ENCODE measurements at places on chromosomes 3 and 15.

DNA sequence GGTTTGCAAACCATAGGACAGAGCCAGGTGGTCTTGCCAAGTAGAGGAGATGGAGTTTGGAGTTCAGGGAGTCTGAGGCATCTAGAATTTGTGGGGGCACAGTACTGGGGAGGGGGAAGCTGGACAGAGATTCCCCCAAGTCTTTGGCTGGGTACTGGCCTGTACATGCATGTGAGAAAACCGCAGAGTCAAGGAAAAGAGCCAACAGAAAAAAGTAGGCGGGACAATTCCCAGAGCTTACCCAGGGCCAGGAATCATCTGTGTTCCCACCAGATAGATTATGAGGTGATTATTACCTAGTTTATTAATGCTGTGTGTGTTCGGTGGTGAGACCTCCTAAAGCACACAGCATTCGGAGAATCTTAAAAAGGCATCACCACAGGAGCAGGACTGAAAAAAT, 11.3 kb downstream of the LYSMD4 start:
- DNase-seq, result no peak

- no peak for DNase-seq
These were observed 22.7 kb downstream of the CORO2B start for GRCh38 chr15:68601206-68602197.

DNA sequence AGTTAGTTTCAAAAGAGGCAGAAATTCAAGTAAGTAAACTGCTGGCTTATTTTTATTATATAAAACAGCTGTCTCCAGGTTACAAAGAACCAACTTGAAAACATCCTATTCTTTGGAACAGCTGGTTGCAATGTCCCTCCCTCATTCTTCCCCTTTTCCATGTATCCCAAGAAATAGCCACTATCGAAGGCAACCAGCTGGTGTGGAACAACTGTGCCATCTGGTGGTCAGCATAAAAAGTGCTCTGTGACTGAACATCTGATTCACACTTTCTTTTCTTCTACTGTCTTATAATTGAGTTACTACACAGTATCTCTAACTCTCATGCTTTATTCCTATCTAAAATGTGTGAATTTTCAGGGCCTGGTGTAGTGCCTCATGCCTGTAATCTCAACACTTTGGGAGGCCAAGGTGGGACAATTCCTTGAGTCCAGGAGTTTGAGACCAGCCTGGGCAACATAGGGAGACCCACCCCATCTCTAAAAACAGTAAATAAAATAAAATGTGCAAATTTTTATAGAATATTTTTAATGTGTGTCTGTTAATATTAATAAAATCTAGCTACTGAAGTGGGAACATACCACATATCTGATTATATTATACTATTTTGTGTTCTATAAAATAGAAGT, 9.6 kb downstream of the OSBPL11 start:
- peak; percentile 65 for DNase-seq

GRCh38 chr3:195236801-195237570, 34.0 kb downstream of the XXYLT1 start:
- no peak for DNase-seq

GRCh38 chr15:59438625-59439290, 772 bp downstream of the FAM81A start:
- no peak for DNase-seq

DNA sequence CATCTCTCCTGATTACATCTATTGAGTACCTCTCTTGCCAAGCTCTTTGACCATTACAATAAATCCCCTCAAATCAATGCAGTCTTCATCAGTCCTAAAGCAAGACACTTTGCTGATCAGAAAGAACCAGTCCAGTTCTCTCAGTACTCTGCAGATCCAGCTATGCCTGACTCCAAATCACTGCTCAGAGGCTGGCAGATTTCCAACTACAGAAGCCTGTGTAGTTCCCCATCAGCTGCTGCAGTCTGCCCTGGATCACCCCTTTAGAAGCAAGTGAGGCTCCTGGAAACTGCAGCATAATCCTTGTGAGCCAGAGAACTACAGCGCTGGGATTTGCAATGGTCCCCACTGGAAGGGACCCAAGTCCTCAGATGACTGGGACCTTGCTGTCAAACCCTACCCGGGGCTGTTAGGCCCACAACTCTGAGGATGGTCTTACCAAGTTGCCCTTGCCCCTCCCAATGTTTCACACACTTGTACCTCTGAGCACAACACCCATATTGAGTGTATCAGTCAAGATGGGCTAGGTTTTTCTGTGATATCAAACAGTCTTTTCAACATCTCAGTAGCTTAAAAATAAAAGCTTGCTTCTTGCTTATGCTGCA, 81.9 kb upstream of the TOPAZ1 start:
- DNase-seq, result no peak

DNA sequence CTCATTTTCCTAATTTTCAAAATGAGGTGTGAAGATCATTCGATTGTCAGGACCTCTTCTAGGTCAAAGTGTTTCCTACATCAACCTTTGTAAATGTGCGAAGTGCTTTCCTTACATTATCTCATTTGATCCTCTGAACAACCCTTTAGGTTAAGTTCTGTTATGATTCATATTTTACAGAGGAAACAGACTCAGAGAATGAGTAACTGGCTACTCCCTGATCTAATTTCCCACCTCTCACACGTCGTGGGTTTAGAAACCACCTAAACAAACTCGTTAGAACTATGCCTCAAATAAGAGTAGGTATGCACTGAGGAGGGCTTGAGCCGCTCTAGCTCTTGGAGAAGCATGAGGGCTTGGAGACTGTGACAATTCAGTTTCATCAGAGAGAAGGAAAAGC, 148.6 kb downstream of the CD47 start:
- no peak for DNase-seq

DNA sequence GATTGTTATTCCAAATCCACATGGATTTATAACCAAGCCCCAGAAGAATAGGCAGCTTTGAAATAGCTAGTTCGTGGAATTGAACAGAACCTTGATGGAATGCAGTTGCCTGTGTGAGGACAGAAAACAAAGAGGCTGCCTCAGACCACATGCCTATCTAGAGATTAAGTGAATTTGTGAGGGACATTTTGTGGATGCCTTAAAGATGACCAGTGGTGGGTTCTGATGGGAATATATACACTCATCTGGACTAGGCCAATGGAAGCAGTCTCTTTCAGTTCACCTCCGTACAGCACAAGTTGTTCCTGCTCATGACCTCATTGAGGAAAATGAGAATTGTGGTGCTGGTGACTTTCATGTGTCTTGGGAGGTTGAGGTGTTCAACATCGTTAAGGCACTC, 63.2 kb upstream of the PYDC2 start:
- DNase-seq, result no peak

GRCh38 chr15:86199467-86200145, 119.9 kb downstream of the AGBL1 start:
- DNase-seq, result no peak

GRCh38 chr3:79354179-79354688, 413.6 kb downstream of the ROBO1 start:
- DNase-seq, result no peak

DNA sequence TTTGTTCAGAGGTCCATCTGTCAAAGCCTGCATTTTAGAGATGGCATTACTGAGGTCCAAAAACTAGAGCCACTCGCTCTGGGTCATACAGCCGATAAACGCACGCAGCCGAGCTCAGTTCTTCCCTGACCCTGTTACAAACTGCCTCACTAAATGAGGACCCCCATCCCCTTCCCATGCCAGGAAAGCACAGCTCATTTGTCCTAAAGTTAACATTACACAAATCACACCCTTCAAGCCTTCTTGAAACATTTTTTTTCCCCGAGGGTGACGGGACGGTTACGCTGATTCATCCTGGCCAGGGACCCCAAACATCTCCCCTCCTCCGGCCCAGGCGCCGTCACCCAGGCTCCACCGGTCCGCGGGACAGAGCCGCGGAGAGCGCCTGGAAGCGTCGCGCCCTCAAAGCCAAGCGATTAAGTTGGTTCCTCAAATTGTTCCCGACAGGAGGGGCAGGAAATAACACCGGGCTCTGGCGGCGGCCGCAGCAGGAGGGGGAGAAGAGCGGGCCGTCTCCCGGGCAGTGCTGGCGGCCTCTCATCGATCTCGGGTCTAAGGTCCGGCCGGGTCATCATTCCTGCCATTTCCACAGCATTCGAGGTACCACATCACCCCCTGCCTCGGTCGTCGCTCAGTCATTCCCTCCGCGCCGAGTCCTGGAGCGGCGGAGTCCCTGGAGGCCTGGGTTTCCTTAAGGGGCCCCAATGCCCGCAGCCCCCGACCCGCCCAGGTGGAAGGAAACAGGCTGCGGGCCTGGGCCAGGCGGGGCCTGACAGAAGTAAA, 619 bp upstream of the CMTM8 start:
- DNase-seq, result peak; percentile 59

DNA sequence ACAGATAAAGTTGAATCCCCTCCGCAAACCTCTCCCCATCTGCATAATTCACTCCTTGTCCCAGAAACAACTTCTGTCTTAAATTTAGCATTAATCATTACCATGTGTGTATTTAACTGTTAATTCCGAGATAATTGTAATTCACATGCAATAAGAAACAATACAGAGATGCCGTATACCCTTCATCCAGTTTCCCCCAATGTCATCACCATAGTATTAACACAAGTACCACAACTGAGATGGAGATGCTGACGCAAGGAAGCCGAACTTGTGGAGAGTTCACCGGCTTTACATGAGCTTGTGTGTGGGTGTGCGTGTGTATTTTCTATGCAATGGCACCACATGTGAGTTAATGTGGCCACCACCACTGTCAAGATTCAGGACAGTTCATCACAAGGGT, 39.6 kb upstream of the SEC13 start:
- DNase-seq, result no peak

Measured in SW480 (cell line).